ENCODE measurements at places on chromosomes 4 and X. TPM values are rescaled to one million over a fixed set of nuclear protein-coding genes. Genes with fewer than 3 reads are reported as not detected.

ABLIM2 gene
- total RNA-seq: 6.1 TPM

VSIG1 gene
- 0.07 TPM for total RNA-seq

TAF7L gene
- 0.22 TPM for total RNA-seq

- no peak for DNase-seq
Measured at GRCh38 chrX:40446921-40447320, 133.8 kb upstream of the ATP6AP2 start.

DNA sequence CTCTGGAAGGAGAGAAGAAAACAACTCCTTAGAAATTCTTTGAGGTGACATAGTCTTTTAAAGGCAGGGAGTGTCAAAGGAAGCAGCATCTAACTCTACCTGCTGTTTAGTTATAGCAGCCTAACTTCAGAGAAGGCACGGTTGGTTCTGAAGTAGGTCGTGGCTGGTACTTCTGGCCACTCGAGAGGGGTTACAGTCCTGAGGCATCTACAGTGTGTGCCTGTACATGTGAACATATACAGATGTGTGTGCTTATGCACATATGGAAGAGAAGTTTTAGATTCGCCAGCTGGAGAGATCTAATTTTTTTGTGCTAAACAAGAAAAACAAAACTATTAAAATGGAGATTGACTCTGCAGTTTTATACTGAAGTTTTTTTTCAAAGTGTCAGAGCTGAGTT is 52.7 kb downstream of the GATB start:
- DNase-seq: no peak

- DNase-seq: no peak
Measured at GRCh38 chr4:88952081-88952480, 104.9 kb downstream of the FAM13A start.

GRCh38 chrX:42948723-42949657 is 171.0 kb upstream of the PPP1R2C start:
- DNase-seq: no peak

- DNase-seq: no peak
Measured at GRCh38 chr4:40601641-40602040, 28.0 kb downstream of the RBM47 start.

DNA sequence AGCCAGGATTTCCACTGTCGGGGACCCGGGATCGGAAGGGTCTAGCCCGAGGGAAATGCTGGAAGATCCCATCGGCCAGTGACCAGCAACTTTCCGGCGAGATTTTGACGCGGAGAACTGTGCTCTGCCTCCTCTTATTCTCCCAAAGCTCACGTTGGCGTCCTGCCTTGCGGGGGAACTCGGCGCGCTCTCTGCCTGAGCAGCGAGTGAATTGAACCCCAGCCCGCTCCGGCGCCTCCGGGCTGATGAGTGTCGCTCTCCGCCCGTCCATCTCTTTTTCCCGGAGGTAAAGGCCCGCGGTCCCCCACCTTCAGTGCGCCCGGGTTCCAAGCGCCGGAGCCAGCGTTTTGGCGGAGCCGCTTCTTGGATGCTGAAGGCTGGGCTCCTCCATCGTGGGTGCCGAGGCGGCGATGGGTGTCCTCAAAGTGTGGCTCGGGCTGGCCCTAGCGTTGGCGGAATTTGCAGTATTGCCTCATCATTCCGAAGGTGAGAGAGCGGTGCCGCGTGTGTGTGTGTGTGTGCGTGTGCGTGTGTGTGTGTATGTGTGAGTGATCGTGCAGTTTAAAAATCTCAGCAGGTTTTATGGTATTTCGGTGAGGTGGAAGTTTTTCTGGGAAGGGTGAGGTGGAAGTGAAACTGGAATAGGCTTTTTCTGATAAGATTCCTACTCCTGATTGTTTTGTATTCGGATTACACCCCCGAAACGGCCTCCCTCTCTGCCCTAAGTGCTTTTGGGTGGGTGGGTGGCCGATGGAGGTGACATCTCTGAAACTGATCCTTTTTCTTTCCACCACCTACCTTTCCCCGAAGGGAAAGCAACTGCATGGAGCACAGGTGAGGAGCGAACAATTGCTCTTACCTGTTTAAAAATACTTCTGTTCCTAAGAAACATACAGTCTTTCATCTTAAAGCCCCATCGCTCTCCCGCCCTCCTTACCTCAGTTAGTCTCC is 752 bp downstream of the FRAS1 start:
- no peak for DNase-seq

DNA sequence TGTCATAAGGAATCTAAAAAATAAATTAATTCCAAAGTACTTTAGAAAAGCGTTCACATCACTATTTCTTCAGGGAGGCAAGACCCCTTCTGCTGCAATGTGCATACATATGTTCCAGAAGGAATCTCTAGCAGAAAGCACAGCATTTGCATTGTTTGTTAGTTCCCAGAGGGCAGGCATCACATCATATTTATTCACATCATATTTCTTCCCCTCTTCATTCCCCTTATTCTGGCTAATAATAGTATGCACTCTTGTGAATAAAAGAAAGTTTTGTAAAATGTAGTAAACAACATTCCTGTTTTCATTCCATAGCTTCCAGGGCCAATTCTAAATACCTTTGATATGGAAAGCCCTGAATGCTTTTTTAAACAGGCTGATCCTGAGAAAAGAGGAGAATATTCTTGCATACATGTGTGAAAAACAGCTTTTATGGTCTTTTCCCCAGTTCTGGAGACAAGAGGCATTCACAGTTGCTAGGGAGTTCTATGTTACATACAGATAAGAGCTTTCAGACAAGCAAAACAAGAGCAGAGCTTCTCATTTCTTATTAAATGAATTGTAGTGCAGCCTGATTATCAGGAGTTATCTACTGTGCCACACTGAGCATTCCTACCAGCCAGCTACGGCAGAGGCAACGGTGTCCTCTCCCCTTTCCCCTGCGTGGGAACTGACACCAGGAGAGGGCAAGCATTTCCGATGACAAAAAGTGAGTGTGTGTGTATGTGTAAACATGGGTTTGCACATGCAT is 15.2 kb downstream of the GATB start:
- DNase-seq: no peak
